Cardiac fibroblast (primary cell): ENCODE measurements at places on chromosomes 13 and 19.

GRCh38 chr13:91101381-91101780 lies 246.1 kb upstream of the MIR17HG start:
- no peak for DNase-seq

- peak; percentile 5 for DNase-seq
Observed at GRCh38 chr19:11014403-11014911, 53.6 kb downstream of the SMARCA4 start.

GRCh38 chr13:91157273-91158016 lies 190.0 kb upstream of the MIR17HG start:
- DNase-seq = no peak

GRCh38 chr13:110319397-110319773 lies 12.3 kb downstream of the COL4A2 start:
- no peak for DNase-seq

GRCh38 chr13:74678308-74678965 lies 544.2 kb upstream of the KLF12 start:
- peak; percentile 10 for DNase-seq

GRCh38 chr13:101640788-101641400 lies 188.4 kb downstream of the ITGBL1 start:
- peak; percentile 46 for DNase-seq

GRCh38 chr13:23377983-23378632 lies 55.4 kb downstream of the SACS start:
- DNase-seq = peak; percentile 92

DNA sequence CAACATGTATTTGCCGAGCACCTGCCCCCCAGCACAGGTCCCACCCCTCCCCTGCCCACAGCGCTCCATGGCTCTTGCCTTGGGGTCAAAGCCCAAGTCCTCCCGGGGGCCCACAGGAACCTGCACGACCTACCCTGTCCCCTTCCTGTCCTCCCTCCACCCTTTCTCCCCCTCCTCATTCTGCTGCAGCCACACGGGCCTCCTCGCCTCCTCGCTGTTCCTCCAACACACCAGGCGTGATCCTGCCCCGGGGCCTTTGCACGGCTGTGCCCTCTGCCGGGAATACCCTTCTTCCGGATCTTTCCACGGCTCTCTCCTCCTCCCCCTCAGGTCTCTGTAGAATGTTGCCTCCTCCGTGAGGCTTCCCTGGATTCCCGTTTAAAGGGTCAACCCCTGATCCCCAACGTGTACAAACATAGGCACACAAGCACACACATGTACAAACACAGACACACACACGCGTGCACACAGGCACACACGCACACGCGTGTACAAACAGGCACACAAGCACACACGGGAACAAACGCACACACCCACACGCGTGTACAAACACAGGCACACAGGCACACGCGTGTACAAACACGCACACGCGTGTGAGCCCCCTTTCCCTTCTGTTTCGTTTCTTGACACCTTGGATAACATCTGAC lies 2.8 kb downstream of the MADCAM1 start:
- DNase-seq = no peak

GRCh38 chr13:99332456-99332855 lies 25.3 kb upstream of the GPR183 start:
- DNase-seq = no peak

DNA sequence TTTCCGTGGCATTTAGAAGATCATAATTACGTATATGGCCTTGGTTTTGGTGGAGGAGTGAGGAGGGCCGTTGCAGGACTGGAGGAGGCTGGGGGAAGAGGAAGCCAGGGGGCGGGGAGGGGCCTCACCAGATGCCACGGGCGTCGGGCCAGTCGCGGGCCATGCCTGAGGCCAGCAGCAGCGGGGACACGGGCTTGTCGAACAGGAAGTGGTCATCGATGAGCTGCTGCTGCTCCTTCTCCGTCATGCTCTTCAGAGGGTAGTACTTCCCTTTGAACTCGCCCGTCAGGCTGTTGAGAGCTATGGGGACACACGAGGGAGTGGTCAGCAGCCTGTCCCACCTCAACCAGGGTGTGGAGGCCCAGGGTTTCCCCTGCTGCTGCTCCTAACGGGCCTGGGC lies 11.1 kb downstream of the CKM start:
- DNase-seq = no peak

- peak; percentile 26 for DNase-seq
Observed at GRCh38 chr13:110680852-110681251, 25.1 kb downstream of the CARS2 start.
